Stimulated activated CD4-positive, alpha-beta T cell treated with anti-CD3 and anti-CD28 coated beads, Interleukin-2, amount 100 ng/mL, for 24 hours (primary cell): ENCODE measurements at places on chromosomes 11 and 22.

DNA sequence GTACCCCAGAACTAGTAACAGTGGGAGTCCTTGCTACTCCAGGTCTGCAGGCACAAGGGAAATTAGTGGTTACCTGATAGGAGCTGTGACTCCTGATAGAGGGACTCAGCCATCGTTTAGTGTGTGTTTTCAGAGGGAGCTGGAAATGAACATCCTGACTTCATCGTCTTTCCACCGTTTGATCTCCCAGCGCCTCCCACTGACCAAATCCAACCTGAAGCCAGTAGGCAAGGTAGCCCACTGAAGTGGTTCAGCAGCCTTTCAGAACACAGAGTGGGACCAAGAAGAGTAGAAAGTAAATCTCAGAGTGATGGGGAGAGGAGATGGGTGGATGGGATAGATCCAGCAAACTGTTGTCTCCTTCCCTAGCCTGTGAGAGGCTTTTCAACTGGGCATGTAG lies 385.9 kb downstream of the INSC start:
- no peak for DNase-seq

DNA sequence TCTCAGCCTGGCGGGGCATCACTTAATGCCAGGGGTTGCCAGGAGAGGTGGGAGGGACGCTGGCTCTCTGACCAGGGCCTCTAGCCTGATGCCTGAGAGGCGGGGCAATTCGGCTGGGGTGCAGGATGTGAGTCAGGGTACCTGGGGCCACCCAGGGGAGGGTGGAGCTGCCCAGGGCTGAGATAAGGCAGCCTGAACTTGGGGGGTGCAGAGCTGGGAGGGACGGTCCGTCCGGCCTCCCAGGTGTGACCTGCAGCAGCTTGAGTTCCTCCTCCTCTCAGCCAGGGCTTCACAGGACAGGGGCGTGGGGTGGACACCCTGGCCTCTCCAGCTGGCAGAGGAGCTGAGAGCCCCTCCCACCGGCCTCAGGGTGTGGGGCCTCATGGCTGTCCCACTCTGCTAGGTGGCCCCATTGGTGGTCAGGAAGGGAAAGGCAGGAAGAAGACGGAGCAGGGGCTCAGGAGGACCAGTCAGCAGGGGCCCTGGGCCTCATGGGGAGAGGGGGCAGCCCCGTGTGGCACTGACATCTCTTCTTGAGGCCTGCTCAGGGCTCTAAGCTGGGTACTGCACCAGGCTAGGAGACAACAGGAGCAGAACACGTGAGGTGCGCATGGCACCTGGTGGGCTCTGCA lies 942 bp upstream of the RPS6KA4 start:
- peak; percentile 66 for DNase-seq

DNA sequence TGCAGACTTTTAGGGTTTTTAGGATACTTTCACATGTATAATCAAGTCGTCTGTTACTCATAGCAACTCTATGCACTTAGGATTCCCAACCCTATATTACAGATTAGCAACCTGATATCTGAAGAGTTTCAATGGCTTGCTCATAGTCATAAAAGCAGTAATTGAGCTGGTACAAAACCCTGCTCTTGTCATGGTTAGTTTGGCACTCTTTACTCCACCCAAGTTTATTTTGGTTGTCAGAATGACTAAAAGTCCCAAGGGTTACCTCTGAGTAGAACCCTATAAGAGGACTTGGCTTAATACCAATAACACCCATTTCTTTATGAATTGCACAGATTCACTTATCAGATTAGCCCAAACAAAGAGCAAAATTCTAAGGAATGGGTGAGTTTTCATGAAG lies 550.6 kb downstream of the SOX6 start:
- DNase-seq: no peak

DNA sequence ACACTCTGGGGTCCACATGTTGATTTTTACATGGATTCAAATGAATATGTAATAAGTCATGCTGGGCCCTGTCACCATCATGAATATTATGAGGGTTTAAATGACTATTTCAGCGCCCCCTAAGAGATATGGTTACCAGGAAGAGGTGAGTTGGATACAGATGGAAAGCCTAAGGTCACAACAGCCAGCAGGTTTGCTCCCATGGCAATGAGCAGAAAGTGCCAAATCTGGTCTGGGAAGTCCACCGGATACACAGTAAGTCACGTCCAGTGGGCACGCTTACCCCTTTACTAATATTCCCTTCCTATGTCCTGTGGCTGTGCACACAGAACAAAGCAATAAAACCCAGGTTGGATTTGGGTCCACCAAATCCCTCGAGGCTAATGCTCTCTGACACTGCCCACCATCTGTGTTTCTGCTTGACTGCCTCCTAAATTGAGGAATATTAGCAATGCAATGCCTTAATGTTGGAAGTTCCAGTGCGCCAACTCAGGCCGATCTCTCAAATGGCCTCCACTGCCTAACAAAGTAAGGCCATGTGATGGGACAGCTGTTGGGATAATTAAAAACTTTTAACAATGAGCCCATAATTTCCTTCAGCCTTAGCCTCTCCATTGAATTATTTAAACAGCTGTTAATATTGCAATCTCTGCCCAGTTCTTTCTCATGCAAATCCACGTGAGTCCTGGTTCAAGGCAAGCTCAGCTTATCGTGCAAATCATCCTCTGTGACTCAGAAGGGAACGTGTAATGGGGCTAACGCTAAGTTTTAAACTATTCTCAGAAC lies 97.6 kb downstream of the SLC1A2 start:
- no peak for DNase-seq

GRCh38 chr11:35173616-35174566 lies 34.9 kb downstream of the CD44 start:
- no peak for DNase-seq

DNA sequence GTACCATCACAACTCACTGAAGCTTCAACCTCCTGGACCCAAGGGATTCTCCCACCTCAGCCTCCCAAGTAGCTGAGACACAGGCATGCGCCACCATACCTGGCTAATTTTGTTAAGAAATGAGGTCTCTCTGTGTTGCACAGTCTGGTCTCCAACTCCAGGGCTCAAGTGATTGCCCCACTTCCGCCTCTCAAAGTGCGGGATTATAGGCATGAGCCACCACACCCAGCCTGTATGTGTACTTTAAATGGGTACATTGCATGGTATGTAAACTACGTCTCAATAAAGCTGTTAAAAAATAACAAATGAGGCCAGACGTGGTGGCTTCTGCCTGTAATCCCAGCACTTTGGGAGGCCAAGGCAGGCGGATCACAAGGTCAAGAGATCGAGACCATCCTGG lies 36.2 kb upstream of the DDX6 start:
- no peak for DNase-seq

DNA sequence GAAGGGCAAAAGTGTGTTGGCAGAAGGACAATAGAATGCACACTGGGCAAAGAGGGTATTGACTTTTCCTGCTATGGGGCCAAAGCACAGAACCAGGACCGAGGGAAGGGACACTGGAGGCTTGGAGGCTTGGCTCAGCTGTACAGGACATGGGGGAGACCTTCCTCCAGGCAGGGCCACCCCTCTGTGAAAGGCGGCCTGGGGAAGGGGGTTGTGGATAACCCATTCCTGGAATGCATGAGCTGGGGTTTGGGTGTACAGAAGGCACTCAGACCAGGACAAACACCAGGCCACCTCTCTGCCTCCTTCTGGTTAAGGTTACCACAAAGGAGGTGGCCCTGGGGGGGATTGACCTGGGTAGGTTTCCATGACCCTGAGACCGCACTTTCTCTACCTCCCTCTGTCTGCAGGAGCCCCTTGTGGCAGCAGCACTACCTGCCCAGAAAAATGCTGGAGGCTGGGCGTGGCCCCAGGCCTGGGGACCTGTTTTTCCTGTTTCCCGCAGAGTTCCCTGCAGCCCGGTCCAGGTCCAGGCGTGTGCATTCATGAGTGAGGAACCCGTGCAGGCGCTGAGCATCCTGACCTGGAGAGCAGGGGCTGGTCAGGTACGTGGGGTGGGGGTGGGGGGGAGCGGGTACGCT lies 9.6 kb downstream of the P2RY2 start:
- DNase-seq: no peak

DNA sequence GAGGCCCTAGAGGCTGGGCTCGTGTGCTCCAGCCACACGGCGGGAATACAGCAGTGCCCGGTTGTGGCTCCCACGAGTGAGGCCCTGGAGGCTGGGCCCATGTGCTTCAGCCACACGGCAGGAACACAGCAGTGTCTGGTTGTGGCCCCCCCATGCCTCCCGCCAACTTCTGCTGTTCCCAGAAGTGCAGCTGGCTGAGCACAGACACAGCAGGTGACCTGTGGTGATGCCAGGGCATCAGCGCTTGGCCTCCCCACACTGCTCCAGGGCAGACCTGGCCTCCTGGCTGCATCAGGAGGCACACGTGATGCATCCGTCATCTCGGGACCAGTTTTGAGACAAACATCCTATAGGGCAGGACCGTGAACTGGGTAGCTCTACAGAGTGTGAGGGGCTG lies 110.3 kb downstream of the KCNQ1OT1 start:
- DNase-seq: no peak

DNA sequence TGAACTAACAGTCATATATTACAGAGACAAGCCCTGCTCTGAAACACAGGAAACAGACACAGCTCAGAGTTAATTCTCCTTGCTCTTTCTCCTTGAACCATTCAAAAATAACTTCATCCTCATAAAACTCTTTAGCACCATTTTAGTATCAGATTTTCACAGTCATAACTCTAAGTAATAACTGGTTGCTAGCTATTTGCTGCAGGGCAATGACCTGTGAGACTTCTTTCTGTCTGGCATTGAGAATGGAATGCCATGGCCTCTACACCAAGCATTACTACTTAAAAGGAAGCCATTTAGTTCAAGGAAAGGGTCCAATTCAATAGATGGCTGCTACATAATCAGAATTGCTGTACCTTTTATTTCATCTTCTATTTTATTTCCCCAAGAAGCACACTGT lies 186.6 kb upstream of the CCDC90B start:
- no peak for DNase-seq

DNA sequence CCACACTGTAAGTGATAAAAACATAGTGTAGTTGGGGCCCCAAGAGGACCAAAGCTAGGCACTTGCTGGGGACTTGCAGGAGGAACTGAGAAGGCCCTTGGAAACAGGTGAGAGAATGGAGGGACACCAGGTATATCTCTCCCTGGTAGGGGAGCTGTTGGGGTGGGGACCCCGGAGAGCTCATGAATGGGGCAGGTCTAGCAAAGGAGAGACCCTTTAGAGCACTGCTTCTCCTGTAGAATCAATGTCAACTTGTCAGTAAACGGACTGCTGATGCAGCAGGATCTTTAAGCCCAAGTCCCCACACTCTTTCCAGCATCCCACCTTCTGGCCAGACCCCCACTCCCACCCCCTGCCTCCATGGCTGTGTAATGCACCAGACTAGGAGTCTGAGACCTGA lies 109.6 kb upstream of the THY1 start:
- DNase-seq: no peak

- peak; percentile 31 for DNase-seq
Observed at GRCh38 chr22:46763051-46763705, 728 bp downstream of the TBC1D22A start.

DNA sequence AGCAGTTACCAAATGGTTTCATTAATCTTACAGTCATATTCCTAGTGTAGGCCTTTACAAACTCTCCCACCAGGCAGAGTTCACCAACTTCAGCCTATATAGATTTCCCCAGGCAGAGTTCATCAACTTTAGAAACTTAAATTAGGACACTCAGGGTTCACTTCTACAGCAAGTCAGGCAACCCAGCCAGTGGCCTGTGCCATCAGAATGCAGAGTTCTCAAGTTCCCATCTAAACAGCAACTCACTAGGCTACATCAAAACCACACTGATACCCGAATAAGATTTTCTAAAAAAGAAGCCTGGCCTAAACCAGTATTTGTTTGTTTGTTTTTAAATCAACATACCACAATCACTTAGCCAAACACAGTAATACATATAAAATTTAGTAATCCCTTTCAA lies 33.7 kb downstream of the PICALM start:
- no peak for DNase-seq

- no peak for DNase-seq
Observed at GRCh38 chr22:40966726-40967085, 15.5 kb downstream of the RBX1 start.

DNA sequence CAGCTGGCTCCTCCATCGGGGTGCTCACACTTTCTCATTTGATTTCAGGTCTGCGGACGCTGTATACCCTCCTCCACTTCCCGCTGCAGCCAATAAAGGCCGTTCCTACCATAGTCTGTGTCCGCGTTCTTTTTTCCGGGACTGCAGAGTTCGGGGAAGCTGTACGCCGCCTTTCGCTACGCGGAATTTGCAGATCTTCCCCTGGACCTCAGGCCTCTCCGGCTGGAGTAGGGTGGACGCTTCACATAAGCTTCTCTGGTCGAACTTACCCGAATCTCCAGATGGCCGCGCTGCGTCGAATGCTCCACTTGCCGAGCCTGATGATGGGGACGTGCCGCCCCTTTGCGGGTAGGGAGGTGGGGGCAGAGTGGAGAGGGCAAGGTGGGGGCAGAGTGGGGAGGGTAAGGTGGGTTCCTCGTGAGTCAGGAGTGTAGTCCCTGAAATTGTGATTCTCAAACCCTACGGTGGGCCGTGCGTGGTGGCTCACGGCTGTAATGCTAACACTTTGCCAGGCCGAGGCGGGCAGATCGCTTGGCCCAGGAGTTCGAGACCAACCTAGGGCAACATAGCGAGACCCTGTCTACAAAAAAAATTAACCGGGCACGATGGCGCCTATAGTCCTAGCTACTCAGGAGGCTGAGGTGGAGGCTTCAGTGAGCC lies 617 bp downstream of the CSKMT start:
- peak; percentile 63 for DNase-seq

DNA sequence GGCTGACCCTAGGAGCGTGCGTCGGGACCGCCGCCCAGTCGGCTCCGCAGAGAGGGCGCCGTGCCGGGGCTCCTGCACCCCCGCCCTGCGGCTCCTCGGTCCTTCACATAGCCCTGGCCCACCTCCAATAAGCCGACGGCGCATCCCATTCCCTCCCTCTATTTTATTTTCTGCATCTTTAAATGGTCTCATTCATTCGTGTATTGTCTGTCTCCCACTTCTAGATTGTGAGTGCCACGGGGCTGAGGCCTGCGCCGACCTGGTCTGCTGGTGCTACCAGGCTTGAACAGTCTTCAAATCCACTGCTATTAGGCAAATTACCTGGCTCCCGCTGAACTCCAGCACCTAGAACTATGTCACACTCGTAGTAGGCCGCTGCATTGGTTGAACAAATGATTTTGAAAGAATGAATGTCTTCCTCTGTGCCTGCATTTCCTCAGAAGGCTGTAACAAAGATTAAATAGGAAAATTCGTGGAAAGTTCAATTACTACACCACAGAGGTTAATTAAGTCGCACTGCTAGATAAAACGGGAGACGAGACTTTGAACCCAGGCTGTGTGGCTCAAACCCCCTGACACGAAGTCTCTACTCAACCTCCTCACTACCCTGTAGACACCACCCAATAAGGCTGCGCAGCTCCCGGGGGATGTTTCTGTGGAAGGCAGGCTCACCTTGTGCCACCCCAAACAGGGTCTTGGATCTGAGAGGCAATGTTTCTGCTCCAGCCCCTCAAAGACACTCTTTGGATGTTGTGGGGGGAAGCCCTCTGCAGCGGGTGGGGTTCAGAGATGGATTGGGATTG lies 1.2 kb upstream of the PPP1R14B start:
- DNase-seq: no peak
